Camera-type eye (tissue), 1 donor: ENCODE measurements at places on chromosomes 1 and 21. TPM values are rescaled to one million over a fixed set of nuclear protein-coding genes. Genes with fewer than 3 reads are reported as not detected.

RGS8 gene
- total RNA-seq, result 160 TPM

INAVA gene
- 6.2 TPM for total RNA-seq

KCNJ9 gene
- 4.1 TPM for total RNA-seq

ADGRB2 gene
- total RNA-seq, result 32.9 TPM

PHGDH gene
- 81.1 TPM for total RNA-seq

MX1 gene
- 8.1 TPM for total RNA-seq

ESPN gene
- 27.5 TPM for total RNA-seq

FCAMR gene
- total RNA-seq, result not detected

CCDC185 gene
- not detected for total RNA-seq

DCST2 gene
- total RNA-seq, result 0.49 TPM

IVL gene
- total RNA-seq, result 0.44 TPM

AIDA gene
- total RNA-seq, result 51.2 TPM

BCAR3 gene
- 14.5 TPM for total RNA-seq

RNU11 gene
- total RNA-seq, result not detected

SEC16B gene
- total RNA-seq, result 16.1 TPM

ZNF683 gene
- not detected for total RNA-seq

HOOK1 gene
- total RNA-seq, result 50.6 TPM

TTC22 gene
- total RNA-seq, result 3.2 TPM

BATF3 gene
- 1.1 TPM for total RNA-seq

CHTOP gene
- total RNA-seq, result 109 TPM

GRHL3 gene
- 0.55 TPM for total RNA-seq

LEFTY1 gene
- 0.60 TPM for total RNA-seq

PIGP gene
- 11.1 TPM for total RNA-seq

ELAVL4 gene
- 15.3 TPM for total RNA-seq

LCE6A gene
- not detected for total RNA-seq

OR10K2 gene
- not detected for total RNA-seq

TFF3 gene
- 3.6 TPM for total RNA-seq

COL24A1 gene
- total RNA-seq, result 6.9 TPM

SOX13 gene
- 9.1 TPM for total RNA-seq
